ELF-1 (cell line): ENCODE measurements at places on chromosomes 7 and 10.

GRCh38 chr7:37262181-37262580, 186.5 kb downstream of the ELMO1 start:
- no peak for DNase-seq

DNA sequence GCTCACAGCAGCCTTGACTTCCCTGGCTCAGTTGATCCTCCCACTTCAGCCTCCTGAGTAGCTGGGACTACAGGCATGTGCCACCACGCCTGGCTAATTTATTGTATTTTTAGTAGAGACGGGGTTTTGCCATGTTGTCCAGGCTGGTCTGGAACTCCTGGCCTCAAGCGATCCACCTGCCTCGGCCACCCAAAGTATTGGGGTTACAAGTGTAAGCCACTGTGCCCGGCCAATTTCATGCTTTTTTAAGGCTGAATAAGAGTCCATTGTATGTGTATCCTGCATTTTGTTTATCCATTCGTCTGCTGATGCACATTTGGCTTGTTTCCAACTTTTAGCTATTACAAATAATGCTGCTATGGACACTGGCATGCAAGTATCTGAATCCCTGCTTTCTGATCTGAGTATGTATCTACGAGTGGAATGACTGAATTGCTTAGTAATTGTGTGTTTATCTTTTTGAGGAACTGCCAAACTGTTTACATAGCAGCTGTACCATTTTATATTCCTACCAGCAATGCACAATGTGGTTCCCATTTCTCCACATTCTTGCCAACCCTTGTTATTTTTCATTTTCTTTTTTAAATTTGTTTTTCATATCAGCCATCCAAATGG, 37.3 kb upstream of the TPST1 start:
- no peak for DNase-seq

GRCh38 chr10:129730272-129730992, 233.6 kb downstream of the EBF3 start:
- DNase-seq: no peak

DNA sequence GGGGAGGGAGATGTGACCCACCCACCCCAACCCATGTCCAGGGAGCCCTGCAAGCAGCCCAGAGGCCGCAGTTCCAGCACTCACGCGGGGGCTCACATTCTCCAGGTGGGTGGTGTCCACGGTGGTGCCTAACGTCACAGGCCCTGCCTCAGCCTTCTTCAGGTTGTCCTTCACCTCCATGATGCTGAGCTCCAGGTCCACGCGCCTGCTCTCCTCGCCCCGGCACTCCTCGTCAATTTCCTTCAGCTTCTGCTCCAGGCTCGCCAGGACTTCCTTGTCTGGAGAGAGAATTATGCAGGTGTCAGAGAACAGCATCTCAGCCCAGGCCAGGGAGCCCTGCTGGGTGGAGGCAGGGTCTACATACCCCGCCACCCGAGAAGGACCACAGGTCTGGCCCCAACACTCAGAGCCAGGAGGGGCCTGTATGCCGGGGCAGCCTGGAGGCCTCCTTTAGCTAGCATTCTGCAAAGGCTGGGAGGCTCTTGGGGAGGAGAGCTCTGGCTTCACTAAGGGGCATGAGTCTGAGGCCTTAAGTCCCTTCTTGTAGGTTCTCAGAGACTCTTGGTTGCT, 58.2 kb downstream of the VWA2 start:
- no peak for DNase-seq

DNA sequence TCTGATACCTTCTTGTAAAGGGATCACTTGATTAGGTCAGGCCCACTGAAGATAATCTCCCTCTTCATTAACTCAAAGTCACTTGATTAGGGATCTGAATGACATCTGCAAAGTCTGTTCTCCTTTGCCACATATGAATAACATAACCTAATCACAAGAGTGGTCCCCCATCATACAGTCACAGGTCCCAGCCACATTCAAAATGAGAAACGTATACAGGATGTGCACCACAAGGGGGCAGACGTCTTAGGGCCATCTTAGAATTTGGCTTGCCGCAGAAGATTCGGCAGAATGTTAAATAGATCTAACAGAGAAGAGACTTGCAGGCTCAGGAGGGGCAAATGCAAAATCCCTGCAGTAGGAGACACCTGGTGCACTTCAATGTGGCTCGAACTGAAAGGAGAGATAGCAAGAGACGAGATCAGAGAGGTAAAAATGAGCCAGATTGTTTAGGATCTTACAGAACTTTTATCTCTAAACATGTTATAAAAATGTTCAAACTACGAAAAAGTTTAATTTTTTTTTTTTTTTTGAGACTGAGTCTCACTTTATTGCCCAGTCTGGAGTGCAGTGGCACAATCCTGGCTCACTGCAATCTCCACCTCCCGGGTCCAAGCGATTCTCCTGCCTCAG, 10.4 kb upstream of the SMC3 start:
- peak; percentile 55 for DNase-seq

- DNase-seq: no peak
These were observed 224.5 kb downstream of the SEMA3A start for GRCh38 chr7:83970081-83970480.

- DNase-seq: no peak
These were observed 11.7 kb upstream of the CALML3 start for GRCh38 chr10:5512881-5513612.

DNA sequence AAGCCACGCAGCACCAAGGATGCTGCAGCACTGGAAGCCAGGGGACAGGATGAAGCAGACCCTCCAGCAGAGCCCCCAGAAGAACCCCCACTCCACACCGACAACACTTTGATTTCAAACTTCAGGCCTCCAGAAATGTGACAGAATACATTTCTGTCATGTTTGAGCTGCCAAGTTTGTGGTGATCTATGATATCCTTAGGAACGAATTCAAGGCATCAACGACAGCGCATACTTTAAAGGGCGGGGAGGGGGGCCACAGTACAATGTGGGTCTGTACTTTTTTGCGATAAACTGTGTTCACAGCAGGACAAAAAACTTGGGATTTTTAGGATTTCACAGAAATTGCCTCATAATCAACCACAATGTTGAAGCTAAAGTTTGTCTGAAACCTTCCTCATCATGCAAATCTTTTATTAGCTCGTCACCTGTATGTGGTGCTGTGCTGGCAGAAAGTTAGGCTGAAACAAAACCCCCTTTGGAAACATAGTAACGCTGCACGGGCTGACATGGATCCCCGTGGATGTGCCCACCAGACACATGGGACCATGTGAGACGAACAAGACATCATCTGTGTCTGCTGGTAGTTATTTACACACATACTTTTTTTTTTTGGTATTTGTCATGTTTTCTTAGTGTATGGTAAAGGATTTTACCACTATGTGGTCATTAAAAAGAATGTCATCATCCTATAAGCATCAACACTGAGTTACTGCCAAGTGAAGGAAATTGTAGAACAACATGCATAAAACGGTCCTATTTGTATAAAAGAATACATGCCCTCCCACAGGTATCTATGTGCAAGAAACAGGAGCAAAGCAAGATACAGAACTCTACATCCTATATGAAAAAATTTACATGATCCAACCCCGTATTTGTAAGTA, 113.3 kb upstream of the AFAP1L2 start:
- DNase-seq: no peak

DNA sequence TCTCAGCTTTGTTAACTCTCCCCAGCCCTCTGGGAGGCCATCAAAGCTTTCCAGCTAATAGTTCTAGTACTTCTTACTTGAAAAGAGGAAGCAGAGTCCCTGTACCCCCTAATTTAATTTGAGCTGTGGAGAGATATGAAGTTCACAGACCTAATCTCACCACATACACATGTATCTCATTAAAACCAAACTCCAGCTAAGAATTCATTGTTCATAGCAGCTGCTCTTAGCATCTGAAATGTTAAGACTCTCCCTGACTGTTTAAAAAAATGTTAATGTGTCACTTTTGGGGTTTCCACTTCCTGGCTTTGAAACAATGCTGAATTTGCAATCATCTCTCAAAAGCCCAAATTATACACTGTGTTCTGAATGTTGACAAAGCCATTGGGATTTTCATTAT, 16.2 kb upstream of the MRC1 start:
- no peak for DNase-seq

- no peak for DNase-seq
These were observed 6.6 kb upstream of the NPC1L1 start for GRCh38 chr7:44547536-44548231.

- DNase-seq: no peak
These were observed 1.6 kb upstream of the PPA1 start for GRCh38 chr10:70234668-70235447.

GRCh38 chr7:117279931-117280557, 42.8 kb downstream of the WNT2 start:
- DNase-seq: no peak

DNA sequence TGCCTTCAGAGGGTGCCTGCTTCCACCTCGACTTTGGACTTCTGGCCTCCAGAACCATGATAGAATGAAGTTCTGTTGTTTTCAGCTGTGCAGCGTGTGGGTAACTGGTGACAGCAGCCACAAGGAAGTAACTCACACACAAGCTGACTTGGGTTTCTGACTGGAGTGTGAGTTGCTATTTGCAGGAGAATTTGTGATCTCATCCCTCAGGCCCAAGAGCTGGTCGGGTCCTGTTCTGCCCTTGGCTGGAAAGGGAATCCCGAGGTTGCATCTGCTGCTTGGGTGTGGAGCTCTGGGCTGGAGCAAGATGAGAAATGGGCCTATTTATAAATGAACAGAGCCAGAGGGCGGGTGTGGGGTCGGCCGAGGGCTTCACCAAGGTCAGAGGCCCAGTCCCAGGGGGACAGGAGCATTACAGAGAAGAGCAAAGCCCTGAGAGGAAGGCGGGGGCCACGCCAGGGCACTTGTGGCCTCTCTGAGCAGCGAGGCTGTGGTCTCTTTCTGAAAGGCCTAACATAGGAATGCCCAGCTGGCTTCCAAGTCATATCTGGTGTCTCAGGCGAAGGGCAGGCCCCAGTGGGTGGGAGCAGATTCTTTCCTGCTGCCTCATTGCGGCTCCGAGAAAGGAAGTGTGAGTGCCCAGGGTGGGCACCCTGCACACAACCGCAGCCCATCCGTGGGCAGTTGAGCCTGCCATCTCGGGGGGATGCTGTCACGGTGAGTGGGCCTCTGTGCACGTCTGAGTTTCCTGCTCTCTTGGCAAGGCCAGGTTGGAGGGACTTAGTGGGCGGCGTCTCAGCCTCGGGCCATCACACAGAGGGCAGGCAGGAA, 26.5 kb upstream of the C10orf71 start:
- DNase-seq: no peak

DNA sequence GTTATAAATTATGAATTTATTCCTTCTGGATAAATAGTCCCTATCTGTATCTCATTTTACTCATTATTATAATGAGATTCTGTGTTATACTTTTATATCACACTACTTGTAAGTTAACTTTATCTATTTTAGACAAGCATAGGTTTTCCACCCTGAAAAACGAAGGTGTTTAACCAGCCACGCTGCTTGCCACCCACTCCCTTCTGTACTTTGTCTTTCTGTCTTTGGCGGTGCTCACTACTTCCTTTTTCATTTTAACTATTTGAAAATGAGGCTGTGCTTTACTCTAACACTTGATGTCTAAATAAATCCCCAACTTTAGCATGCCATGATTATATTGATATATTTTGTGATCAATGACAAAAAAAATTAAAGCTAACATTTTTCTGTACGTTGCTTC, 952.9 kb downstream of the DNAJB9 start:
- DNase-seq: no peak

- DNase-seq: no peak
These were observed 18.7 kb upstream of the ITGA8 start for GRCh38 chr10:15738270-15738925.

DNA sequence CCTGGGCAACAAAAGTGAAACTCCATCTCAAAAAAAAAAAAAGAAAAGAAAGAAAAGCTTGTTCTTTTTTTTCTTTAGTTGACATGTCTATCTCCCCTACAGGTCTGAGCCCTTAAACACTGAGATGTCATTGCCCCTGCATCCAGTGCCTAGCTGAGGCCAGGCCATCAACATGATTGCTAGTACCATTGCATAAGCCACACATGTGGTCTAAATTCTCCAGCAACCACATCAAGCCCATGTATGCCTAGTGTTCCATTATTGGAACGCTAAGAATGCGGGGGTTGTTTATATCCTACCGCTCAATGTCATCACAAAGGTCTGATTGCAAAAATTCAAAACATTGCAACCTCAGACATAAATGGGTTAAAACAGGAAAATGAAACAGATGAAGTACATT, 62.7 kb downstream of the NPTX2 start:
- DNase-seq: no peak

GRCh38 chr10:35096312-35096711, 6.2 kb upstream of the CUL2 start:
- DNase-seq: no peak
